Activated gamma-delta T cell treated with Interleukin-2 at 50 U/mL for 16 hours (primary cell): ENCODE measurements at places on chromosomes 12 and 14.

DNA sequence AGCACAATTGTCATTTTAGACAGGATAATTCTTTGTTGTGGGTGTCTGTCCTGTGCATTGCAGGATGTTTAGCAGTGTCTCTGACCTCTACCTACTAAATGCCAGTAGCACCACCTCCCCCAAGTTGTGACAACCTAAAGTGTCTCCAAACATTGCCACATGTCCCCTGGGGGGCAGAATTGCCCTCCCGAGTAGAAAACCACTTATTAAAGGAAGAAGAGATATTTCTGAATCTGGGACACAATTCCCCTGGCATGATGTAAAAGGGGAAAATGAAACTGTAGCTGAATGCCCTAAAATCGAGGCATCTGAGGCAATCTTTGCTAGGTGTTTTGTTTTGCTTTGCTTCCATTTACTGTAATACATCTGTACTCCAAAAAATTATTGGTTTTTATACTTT is 116.8 kb upstream of the NAP1L1 start:
- DNase-seq, result no peak

DNA sequence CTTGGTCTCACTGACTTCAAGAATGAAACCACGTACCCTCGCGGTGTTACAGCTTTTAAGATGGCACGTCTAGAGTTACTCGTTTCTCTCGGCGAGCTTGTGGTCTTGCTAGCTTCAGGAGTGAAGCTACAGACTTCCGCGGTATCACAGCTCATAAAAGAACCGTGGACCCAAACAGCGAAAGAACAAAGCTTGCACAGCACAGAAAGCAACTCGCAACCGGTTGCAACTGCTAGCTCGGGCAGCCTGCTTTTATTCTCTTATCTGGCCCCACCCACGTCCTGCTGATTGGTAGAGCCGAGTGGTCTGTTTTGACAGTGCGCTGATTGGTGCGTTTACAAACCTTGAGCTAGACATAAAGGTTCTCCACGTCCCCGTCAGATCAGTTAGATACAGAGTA is 4.2 kb upstream of the CLEC4C start:
- DNase-seq, result no peak

DNA sequence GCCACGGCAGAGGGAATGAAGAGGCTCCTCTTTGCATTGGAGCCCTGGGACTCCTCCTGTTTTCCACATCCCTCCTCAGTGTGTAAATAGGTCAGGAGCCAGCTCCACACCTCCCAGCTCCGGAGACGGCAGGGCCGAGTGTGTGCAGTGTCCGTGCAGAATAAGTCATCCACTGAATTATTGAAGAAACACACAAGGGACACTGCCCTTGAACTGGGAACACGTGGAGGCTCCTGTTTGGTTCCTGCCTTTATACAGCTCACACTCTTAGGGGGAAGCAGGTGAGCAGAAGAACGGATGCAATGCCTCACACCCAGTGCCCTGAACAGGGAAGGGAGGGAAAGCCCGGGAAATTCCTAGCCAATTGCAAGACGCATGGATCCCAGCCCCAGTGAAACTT is 10.4 kb upstream of the FZD10 start:
- no peak for DNase-seq

GRCh38 chr12:52436000-52436827 is 2.0 kb upstream of the KRT75 start:
- DNase-seq, result no peak

- no peak for DNase-seq
These were observed 61.7 kb downstream of the RFX4 start for GRCh38 chr12:106644335-106645073.
